ENCODE measurements at places on chromosomes 4 and X.

- no peak for DNase-seq
Measured at GRCh38 chr4:105386012-105386411, 87.8 kb downstream of the PPA2 start.

GRCh38 chrX:48999030-48999429 lies 3.0 kb downstream of the GRIPAP1 start:
- DNase-seq = no peak

DNA sequence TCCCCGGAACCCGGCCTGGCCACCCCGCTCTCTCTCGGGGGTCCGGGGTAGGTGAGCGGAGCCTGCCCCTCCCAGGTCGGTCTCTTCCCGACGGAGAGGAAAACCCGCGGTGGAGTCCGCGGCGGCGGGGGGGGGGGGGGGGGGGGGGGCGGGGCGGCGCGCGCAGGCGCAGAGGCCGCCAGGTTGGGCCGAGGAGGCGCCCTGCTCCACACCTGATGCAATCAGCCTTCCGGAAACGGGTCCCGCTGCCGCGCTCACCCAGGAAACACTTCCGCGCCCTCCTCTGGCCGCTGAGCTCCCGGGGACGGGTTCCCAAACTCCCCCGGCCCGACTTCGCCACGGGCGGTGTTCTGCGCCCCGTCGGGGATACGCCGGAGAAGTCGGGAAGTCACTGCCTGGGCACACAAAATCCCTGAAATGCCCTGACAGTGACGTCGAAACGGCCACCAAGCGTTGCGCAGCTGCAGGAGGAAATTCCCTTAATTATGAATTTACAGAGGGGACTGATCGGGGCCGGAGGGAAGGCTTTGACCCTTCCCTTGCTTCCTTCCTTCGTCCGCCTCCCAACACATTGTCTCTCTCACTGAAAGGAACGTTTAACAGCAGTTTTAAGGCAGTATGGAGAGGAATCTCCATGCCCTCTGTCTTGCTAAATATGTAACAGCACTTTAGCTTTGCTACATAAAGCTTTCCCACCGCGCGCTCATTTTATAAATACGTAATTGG lies 2.1 kb upstream of the APBB2 start:
- peak; percentile 67 for DNase-seq

GRCh38 chr4:170079981-170080380 lies 9.8 kb downstream of the AADAT start:
- no peak for DNase-seq

DNA sequence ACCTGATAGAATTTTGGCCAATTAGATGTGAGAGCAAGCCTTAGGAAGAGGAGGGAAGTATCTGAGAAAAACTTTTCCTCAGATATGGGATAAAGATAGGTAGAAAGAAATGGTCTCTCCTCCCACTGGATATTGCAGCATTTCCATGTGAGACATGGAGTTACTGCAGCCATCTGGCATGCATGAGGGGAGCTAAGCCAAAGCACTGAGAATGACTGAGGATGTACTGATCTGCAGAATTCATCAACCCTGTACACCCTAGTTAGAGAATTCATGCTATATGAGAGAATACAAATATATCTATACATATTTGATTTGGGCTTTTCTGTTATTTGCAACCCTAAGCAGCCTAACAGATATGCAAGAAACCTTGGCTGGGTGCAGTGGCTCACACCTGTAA lies 52.5 kb upstream of the RPL34 start:
- DNase-seq = no peak

GRCh38 chr4:152594978-152595925 lies 59.4 kb upstream of the FBXW7 start:
- DNase-seq = no peak

DNA sequence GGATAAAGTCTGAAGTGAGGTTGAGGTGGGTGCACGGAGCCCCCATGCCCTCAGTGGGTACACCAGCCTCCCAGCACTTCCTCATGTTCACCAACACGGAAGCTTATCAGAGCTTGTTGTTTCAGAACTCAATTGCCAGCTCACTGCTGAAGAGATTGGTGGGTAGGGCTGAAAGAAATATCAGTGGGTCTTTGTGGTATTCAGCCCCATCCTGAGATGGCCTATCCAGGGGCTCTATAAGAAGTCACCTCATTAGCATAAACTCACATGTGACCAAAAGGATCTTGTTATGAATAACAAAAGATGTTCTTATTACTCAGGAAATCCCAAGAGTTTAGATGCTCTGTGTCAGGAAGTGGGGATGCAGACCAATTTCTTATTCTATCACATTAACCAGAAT lies 177.3 kb downstream of the ARHGAP10 start:
- DNase-seq = no peak

GRCh38 chrX:74449937-74450330 lies 28.6 kb downstream of the SLC16A2 start:
- no peak for DNase-seq

- DNase-seq = no peak
Measured at GRCh38 chrX:8003147-8003883, 76.1 kb upstream of the PNPLA4 start.

DNA sequence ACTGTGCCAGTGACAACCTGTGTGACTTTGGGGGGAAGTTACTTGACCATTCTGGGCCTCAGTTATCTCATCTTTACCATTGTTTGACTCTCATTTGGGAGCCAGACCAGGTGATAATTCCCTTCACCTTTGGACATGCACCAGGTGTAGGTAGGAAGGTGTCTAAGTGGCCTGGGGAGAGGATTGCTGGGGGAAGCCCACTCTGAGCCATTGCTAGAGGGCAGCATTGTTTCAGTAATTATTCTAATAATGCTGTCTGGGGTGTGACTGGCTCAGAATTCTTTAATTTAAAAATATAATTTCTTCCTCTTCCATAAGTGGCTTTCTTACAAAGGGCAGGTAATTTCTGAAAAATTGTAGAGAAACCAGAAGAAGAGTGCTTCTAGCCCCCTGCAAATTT lies 104.3 kb downstream of the RTL9 start:
- no peak for DNase-seq

GRCh38 chr4:183903021-183903760 lies 1.9 kb upstream of the STOX2 start:
- DNase-seq = no peak

- no peak for DNase-seq
Measured at GRCh38 chr4:108919226-108919893, 156.5 kb upstream of the ETNPPL start.

DNA sequence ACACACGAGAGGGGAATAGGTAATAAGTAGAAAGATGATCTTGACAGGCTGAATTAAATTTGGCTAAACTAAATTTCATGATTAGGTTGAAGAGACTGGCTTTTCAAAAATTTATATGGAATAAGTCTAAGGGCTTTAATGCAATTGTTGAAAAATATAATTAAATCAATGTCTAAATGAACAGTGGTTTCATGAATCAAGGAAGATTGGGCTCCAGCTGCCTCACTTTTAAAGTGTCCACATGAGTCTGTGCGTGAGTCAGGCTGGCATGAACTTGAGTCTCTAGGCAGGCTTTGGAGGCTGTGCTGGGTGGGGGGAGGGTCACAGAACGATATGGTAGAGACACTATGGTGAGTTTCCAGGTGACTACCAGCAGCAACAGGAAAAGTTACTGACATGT lies 111.9 kb downstream of the SORBS2 start:
- DNase-seq = no peak

DNA sequence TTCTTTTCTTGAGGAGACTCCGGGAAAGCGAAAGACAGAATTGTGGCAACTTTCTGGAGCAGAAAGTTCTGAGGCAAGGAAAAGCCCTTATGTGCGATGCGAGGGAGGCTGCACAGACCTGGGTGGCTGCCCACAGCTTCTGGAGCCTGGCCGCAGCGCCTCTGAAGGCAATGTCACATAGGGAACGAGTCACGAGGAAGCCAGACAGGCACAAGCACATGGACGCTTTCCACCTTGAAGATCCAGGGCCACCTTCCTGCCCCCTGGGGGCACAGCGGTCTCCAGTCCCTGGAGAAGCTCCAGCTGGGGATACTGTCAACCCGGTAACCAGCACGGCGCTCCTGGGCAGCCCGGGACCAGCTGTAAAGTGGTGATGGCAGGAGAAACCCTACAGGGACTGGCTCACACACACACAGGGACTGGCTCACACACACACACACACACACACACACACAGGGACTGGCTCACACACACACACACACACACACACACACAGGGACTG lies 69.8 kb downstream of the MTNR1A start:
- DNase-seq = no peak

DNA sequence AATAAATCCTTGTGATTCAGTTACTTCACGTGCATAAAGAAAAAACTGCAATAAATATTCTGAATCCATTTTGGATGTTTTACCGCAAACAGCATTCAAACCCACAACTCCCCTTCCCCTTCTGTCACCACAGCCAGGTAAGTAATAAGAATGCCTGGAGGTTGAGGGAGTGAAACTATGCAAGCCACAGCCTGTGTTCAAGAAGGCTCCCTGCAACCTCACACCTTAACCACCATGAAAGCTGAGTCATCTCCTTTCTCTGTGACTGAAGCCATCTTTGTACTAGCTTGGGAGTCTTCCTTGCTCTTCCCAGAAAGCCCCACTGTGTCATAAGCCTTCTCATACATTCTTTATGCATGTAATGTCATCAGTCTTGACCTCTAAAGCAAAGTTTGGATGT lies 297.0 kb upstream of the PUDP start:
- no peak for DNase-seq

DNA sequence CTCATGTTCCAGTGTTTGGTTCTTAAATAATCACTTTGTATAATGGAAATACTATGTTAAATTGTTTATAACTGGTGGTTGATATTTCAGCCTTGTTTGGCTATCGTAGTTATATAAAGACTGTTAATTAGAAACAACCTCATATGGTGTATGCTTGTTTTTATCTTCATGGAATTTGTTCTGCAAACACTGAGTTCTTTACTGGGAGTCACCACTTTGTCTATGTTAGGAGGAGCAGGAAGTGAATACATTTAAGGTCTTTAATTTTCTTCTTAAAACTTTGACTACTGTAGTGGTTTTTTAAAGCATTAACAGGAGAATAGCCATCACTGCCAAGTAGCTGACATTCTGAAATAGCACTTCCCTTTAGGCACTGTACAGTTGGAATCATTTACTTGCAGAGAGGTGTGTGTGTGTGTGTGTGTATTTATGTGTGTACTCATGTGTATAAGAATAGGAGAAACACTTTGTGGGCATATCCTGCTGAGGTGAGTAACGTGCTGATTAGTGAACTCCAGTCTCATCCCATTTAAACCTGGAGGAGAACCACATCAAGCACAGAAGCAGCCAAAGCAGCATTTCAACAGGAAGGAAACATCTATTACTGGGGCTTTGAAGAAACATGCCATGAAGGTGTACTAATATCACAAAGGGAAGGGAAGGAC lies 37.8 kb downstream of the TET2 start:
- no peak for DNase-seq

DNA sequence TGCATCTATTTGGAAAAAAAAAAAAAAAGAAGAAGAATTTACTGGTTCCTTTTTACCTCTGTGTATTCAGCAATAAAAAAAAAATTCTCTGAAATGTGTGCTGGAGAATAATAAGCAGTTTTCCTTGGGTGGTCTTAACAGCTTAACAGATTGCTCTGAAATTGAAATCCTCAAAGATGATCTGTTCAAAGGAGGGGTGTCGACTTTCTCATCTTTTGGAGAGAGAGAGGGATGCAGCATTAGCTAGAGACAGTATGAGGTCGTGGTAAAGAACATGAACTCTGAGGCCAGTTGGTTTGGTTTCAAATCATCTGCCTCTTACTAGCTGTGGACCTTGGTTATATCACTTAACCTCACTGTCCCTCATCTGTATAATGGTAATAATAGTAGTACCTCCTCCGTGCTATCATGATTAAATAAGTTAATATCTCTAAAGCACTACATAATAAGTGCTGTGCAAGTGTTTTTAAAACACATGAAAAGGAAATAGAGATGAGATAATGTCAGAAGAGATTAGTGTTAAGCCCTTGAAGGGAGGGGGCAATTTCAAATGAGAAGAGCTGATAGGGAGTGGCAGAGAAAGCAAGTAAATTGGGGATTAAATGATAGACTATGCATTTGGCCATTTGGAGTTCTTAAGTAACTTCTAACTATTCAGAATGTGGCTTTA lies 109.9 kb upstream of the LIMCH1 start:
- DNase-seq = no peak

DNA sequence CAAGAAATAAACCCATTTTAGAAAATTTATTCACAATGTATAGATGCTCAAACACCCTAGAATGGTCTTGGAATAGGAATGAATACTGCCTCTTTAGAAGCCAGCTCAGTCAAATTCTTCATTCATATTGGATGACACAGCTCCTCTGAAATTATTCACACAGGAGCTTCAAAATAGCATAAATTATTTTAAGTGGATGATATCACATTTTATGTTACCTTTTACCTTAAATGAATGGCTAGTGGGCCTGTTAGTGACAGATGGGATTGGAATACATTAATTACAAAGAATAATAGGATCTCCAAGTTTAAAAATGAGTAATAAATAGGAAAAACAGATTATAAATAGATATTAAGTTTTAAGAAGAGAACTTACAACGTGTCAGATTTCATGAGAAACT lies 184.4 kb downstream of the GABRB1 start:
- no peak for DNase-seq

- peak; percentile 76 for DNase-seq
Measured at GRCh38 chrX:48897157-48897624, 377 bp downstream of the TIMM17B start.

DNA sequence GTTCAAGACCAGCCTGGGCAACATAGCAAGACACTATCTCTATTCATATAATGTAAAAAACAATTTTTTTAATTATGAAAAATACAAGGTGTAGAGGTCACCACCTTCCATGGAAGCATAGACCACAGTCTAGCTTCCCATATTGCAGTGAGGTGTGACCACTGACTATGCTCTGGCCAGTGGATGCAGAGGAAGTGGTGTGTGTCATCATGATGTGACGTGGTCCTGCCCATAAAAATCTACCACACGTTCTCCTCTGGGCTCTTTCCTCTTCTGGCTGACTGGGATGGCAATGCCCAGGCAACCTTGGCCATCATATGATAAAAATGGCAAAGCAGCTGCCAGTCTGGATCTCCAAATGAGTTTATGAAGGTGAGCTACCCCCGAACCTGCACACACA lies 65.7 kb downstream of the RBM47 start:
- no peak for DNase-seq

- DNase-seq = no peak
Measured at GRCh38 chr4:42277291-42277690, 120.0 kb upstream of the SHISA3 start.

DNA sequence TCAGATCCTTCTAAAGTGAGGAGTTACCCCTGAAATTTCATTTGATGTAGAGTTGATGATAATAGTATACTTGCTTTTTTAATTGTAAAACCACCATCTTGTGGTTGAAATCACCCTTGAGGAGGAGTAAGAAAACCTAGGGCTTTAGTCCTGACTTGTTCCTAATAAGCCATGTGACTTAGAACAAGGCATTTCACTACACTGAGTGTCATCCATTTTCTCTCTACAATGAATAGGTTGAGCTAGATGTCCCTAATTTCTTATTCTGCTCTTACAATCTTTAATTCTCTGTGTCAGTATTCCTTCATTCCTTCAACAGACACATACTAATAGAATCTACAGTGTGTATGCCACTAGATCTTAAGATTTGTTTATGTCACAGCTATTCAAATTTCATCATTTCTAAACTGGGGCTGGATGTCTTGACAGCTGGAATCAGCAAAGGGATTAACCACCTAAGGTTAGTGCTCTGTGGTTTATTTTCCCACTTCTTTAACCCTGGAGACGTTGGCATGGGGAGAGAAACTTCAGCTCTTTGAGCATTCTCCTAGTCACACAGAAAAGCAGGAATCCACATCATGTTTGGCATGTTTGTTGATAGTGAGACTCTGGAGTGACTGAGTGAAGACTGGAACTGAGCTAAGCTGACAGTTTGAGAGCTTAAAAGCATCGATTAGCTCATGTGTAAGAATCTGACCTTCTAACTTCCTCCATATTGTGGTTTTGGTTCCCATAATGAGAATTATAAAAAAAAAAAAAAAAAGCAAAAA lies 246.3 kb downstream of the NDST4 start:
- DNase-seq = no peak
